Central memory CD4-positive, alpha-beta T cell (primary cell): ENCODE measurements at places on chromosomes 2 and 18.

DNA sequence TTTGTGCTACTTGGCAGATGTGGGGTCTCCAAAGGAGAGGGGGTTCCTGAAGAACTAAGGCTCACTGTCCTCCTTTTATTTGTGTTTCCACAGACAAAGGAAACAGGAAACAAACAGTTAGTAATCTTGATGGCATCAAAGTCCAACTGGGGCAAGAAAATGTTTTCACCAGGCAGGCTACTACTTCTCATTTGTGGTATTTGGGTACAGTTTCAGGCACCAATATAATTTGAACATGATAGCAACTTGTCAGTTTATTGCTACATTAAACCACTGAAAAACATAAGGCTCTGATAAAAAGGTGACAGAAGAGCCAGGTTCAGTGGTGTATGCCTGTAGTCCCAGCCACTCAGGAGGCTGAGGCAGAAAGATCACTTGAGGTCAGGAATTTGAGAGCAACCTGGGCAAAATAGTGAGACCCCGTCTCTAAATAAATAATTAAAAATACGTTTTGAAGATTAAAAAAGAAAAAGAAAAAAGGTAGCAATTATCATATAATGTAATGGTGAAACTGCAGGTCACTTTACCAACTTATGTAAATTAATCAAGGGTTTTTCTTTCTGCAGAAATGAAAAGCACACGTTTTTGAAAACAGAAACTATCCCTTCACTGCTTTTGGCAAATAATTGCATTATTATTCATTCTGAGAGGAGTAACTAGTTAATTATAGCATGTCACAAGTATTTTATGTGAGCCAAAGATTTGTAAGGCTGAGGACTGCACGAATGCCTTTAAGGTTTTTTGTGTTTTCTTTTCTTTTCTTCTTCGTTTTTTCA is 157.5 kb upstream of the CAVIN2 start:
- DNase-seq: no peak

- DNase-seq: no peak
Observed at GRCh38 chr2:169585673-169586072, 1.5 kb downstream of the PPIG start.

DNA sequence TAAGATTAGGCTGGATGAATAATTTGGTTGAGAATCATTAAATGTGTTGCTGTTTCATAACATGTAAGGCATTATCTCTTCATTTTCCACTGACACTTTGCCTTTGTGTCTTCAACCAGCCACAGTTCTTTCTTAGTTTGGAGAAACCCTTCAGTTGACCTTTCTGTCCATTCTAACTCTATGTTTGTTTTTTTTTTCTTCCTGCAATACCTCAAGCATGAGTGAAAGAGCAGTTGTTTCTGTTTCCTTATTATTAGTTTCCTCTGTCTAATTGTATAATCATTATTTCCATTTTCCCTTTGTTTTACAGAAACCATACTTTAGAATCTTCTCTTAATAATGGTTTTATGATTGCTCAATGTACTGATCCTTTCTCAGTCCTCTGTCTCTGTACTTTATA is 25.6 kb downstream of the HADHB start:
- no peak for DNase-seq

GRCh38 chr2:85838641-85839040 is 50.1 kb downstream of the ST3GAL5 start:
- DNase-seq: no peak

DNA sequence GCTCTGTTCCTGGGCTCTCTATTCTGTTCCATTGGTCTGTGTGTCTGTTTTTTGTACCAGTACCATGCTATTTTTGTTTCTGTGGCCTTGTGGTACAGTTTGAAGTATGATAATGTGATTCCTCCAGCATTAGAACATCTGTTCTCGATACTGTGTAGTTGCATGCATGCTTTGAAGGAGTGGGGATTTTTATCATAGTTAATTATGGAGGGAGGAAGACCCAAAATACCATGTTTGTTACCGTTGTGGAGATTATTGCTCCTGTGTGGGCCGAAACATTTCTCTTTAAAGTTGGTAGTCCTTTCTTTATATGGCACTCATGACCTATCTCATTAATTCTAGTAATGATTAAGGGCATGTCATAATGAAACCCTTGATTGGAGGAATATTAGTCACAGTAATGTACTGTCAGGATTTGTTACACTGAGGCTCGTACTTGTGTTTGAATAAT is 87.6 kb downstream of the TTC27 start:
- no peak for DNase-seq

- DNase-seq: no peak
Observed at GRCh38 chr2:111707700-111708099, 176.3 kb downstream of the ANAPC1 start.

DNA sequence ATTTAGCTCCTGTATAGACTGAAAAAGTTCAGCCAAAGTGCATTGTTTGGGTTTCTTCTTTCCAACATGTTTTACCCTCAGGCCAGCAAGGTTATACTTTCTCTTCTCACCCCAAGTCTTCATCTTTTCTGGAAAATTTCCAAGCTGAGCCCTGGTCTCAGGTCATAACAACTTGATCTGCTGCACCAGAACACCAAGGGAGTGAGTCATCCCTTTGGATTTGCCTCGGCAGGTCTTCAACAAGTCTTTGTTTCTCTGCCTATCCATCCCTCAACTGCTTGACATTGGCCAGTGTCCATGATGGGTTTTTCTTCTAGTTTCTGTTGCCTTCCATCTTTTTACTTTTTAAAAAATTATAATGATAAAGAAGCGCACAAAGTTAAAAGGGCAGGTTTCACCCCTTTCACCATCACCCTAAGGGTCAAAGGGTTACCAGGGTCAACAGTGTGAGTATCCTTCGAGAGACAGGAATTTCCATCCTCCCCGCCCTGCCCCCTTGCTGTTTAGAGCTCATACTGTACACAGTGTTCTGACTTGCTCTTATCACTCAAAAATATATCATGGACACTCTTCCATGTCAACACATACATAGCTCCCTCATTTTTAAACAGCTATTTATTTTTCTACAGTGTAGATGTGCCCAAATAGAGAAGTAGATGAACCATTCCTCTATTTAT is 5.7 kb upstream of the SPATS2L start:
- DNase-seq: no peak

GRCh38 chr2:120287183-120288015 is 34.7 kb downstream of the RALB start:
- no peak for DNase-seq

GRCh38 chr18:78730546-78730945 is 249.1 kb upstream of the SALL3 start:
- no peak for DNase-seq

DNA sequence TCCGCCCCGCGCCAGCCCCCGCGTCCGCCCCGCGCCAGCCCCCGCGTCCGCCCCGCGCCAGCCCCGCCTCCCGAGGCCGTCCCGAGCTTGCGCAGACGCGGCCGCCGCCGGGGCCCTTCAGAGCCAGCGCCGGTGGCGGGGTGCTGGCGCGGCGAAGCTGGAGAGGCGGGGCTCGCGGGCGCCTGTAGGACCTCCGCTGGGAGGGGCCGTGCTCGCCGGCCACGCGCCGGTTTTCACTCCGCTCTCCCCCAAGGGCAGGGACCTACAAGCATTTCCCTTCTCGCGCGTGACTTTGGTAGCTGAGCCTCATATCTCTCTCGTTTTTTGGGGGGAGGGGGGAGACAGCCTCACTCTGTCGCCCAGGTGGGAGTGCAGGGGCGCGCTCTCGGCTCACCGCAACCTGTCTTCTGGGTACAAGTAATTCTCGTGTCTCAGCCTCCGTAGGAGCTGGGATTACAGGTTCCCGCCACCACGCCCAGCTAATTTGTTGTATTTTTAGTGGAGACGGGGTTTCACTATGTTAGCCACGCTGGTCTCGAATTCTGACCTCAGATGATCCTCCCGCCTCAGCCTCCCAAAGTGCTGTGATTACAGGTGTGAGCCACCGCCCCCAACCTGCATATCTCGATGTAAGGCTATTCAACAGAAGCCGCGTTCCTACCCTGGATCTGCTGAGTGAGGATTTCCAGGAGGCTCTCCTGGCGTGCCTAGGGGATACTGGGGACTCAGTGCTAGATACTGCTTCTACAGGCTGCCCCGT is at the start of gene ZNF514:
Gene ZNF514 (minus strand): TSS at position 159 of the 760 bp plus-strand sequence. CDS start 6,595 bp downstream, outside the sequence.
- DNase-seq: peak; percentile 74

DNA sequence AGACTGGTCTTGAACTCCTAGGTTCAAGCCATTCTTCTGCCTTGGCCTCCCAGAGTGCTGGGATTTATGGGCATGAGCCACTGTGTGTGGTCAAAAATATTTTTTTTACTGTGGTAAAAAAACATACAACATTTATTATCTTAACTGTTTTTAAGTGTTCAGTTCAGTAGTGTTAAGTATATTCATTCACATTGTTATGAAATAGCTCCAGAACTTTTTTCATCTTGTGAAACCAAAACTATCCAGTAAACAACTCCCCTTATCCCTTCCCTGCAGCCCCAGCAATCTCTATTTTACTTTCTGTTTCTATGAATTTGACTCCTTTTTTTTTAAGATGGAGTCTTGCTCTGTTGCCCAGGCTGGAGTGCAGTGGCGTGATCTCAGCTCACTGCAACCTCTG is 9.3 kb downstream of the RMC1 start:
- no peak for DNase-seq

- DNase-seq: no peak
Observed at GRCh38 chr2:230258483-230258882, 32.9 kb downstream of the SP140 start.

DNA sequence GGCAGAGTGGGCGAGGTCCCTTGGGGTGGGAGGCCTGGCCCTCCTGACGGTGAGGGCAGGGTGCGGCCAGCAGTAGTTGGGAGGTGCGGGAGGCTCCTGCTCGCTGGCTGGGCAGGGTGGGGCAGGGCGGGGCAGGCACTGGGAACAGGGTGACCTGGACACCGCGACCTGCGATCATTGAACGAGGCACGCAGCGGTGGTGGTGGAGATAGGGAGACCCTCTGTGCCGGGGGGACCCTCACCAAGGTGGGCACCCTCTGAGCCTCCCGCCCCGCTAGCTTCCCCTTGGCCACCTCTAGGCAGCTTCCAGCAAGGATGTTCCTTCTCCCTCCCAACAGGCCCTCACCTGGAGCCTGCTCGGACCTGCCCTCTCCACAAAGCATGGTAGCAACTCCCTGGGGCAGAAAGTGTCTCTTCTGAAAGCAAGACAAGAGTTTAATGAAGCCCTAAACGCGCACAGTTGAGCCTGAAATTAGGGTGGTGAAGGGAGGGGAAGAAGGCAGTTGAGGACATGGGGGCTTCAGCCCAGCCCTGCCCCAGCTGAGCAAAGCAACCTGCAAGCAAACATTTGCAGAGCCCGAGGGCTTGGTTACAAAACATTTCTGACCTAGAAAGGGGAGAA is 15.4 kb upstream of the FOSL2 start:
- no peak for DNase-seq

GRCh38 chr2:43941359-43941758 is 54.4 kb downstream of the LRPPRC start:
- no peak for DNase-seq

- DNase-seq: no peak
Observed at GRCh38 chr18:56389190-56389589, 249.2 kb downstream of the TXNL1 start.

DNA sequence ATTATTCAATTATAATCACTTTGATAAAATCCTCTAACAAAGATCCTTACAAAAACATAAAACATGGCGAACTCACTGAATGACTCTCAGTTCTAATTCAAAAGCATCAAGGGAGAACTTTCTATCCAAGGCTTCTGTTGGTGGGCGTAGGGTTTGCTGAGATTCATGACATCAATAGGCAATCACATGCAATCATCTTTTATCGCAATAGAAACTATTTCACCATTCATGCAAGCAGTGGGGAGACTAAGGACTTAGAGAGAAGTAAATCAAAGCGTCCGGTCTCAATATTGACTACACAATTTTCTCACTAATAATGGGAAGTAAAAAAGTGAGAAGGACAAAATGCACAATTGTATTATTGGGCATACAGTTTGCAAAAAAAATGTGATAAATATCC is 168.7 kb downstream of the SCG2 start:
- DNase-seq: no peak

DNA sequence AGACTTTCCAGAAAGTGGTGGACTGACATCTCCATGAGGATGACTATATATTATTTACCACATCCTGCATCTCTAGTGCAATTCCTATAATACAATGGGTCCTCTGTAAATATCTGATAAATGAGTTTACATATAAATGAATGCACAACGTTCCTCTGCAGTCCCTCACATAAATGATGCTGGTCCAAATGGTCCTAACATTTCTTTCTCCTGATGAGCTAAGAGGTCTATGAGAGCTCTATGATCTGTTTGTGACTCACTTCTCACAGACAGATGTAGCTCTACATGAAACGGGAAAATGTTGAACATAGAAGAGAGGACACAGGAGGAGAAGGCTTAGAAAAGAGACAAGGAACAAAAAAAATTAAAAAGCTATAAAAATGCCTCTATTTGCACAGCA is 201.2 kb upstream of the PIK3C3 start:
- no peak for DNase-seq

DNA sequence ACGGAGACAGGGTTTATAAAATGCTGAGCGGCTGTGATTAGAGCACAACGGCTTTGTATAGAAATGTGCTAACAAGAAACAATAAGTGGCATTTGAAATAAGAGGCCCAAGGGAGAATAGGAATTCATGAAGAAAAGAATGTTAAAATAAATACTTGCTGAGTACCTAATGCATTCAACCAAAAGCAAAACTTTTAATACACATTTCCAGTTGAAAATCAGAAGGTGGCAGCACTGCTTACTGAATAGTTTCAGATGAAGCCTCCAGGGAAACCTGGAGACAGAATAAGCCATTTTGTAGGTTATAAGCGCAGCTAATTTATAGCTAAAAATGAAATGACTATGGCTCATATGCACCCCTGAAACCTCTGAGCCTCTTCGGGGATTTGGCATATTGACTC is 286.6 kb downstream of the DPP10 start:
- no peak for DNase-seq
